ENCODE measurements at places on chromosomes 6 and 20. TPM values are rescaled to one million over a fixed set of nuclear protein-coding genes. Genes with fewer than 3 reads are reported as not detected.
A peak's percentile ranks its signal among the peaks of the same experiment; 100 is the strongest.

DNA sequence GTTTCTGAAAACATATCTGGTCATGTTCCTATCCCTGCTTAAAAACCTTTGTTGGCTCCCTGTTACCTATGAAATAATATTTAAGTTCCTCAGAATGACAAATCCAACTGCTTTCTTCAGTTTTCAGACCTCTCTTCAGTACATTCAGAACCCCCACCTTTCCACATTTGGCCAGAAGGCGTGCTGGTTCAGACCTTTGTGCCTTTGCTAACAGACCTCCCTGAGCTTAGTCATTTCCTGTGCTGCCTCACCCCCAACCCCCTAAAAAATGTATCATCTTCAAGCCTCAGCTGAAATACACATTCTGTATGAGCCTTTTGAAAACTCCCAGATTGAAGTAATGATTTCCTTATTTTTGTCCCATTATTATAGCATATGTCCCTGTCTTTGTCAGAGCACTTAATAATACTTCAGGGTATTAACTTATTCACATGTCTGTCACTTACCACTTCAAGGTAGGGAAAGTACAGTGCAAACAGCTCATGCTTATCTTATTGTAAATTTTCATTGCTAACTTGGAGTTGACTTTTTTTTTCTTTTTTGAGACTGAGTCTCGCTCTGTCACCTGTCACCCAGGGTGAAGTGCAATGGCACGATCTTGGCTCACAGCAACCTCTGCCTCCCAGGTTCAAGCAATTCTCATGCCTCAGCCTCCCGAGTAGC is 19.7 kb downstream of the FAM217A start:
- DNase-seq = peak; percentile 84

Gene KIAA0408
- 3.0 TPM for polyA plus RNA-seq

GRCh38 chr20:41373251-41373783 is 6.7 kb upstream of the EMILIN3 start:
- DNase-seq = no peak

Gene TNFRSF21
- 8.9 TPM for polyA plus RNA-seq

GRCh38 chr6:20483887-20484497 is 50.3 kb upstream of the CDKAL1 start:
- peak; percentile 29 for DNase-seq

Gene BMP7
- polyA plus RNA-seq = not detected

DNA sequence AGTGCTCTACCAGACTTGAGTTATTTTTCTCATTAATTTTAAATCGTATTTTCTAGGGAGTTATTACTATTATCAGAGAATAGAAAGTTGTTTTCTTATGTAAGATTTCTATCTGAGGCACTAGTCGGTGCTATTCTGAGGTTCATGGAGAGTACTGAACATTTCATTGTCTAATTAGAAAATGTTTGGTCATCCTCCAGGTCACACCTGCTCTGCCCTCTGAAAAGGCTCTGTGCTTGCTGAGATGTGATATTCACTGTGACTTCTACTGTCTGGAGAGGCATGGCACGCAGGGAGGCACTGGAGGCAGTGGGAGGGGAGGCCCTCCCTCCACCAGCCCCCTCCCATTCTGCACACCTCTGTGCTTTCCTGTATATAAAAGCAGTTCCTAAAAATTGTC is 3.0 kb downstream of the SYNDIG1 start:
- DNase-seq = no peak

DNA sequence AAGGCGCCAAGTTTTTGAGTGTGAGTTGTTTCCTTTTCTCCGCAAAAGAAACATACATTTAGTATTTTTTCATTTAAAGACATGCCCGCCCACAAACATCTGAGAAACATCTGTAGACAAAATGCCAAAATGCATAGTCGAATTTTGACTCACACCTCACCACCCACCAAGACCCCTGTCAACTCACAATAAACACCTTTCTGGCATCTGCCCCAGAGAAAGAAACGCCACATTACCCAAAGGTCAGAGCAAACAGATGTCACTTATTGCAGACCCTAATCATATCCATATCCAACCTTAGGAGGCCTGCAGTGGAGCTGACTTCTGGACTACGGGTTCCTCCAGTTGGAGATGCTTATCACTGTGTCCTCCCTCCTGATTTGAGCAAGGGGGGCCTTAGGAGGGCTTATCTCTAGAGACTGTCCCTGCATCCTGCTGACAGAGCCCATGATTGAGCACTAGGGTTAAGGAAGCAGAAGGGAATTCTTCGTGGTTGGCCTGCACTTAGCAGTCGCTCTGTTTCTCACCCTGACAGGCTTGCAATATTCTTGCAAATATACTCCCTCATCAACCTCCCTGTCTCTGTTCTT is 90.5 kb upstream of the TBX18 start:
- no peak for DNase-seq

Gene MYBL2
- polyA plus RNA-seq = 7.8 TPM

- no peak for DNase-seq
Observed at GRCh38 chr6:31776485-31776988, 591 bp downstream of the VWA7 start.

DNA sequence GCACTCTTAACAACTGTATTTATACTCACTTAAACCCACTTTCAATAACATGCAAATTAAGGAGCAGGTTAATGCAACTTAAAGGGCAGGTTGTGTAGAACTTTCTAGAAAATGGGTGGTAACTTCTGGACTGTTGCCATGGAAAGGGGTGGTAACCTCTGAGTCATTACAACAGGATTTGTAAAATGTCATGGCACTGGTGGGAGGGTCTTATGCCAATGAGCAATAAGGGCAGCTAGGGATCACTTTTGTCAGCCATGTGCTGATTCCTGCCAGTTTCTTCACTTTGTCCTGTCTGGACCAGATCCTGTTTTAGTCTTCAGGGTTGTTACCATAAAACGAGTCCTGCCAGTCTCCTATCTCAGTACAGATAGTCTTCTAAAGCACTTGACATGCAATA is 560.5 kb upstream of the PTCHD4 start:
- DNase-seq = peak; percentile 39

GRCh38 chr6:72363844-72364740 is 257.8 kb upstream of the KCNQ5 start:
- peak; percentile 90 for DNase-seq

Gene PRSS16
- polyA plus RNA-seq = 0.15 TPM

GRCh38 chr6:14472986-14473337 is 355.4 kb downstream of the CD83 start:
- peak; percentile 27 for DNase-seq

DNA sequence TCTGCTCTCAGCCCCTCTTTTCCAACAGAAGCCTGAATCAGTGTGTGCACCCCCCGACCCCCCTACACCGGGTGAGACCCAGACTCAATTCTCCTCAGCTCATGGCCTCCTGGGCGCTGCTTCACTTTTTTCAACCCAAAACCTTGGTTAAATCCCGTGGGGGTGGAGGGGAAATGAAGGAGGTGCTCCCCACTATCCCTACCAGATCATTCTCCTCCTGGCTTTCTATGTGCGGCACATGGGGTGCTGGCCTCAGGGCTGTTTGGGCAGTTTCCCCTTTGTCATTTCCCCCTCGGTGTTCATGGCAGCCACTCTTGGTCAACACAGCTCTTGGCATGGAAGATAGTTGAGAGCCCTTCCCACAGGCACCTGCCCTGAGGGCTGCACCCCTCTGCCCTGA is 4.6 kb downstream of the CST4 start:
- no peak for DNase-seq

- no peak for DNase-seq
Observed at GRCh38 chr6:64220801-64221200, 585.2 kb downstream of the PHF3 start.

Gene BEND6
- polyA plus RNA-seq = 9.7 TPM

Gene MANEA
- 16.8 TPM for polyA plus RNA-seq

Gene GRM1
- polyA plus RNA-seq = 0.03 TPM

Gene BPI
- polyA plus RNA-seq = not detected

Gene LST1
- polyA plus RNA-seq = not detected

Gene MAFB
- polyA plus RNA-seq = 0.40 TPM

DNA sequence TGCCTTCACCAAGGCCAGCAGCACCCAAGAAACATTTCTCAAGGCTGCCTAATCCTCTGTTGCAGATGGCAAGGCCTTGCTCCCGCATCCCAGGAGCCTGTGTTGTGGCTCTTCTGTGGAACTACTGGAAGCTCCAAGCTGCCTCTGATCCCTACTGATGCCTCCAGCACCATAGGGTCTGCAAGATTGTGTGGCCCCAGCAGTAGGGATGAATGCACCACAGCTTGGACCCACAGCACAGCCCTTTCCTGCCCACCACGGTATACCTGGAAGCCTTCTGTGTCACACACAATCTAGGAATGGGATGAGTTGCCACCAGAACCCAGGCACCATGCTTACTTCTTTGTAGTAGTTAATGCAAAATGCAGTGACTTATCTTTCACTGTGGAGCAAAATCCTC is 291.1 kb upstream of the FOXQ1 start:
- no peak for DNase-seq

DNA sequence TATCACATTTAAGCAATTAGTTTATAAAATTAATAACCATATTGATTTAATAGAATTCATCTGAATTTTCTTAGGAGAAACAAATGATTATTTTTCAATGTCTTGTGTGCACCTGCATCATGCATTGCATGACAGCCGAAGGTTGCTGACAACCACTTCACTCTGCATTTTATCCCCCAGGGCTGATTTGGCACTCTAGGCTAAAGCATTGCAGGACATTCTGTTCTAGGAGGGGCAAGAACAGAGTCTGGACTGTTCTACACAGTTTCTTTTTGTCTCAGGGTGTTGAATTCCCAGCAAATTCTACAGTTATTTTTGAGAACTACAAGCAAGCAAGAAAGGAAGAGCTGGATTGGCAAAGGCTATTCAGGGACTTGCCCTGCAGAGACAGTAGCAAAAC is 570.4 kb upstream of the EYS start:
- DNase-seq = no peak

DNA sequence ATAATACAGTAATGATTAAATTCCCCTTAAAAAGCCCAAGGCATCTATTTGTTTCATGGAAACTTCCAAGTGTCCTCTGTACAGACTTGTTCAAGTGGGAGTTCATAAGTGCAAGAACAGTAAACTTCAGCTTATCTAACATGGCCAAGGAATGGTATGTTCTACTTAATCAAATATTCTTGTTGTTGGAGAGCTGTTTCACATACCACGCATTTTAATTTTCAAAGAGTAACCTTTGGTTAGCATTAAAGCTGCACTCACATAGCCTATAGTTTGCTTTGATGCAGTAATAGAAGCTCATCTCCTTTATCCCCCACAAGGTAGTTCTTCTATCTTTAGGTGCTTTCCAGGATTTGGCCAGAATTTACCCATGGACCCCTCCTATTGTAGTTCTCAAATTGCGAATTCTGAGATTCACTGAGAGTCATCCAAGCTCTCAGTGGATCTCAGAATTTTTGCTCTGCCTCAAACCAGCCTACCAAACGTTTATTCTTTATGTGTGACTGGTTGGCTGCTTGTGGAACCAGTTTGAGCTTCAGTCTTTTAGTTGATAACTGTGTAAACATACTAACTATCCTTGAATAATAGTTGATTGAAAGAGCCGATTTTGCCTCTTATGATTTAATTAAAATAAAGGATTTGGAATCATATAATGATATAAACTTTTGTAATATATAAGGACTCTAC is 668.0 kb upstream of the FLRT3 start:
- no peak for DNase-seq

Gene PLA2G7
- not detected for polyA plus RNA-seq

- no peak for DNase-seq
Observed at GRCh38 chr6:13272131-13273046, 55.9 kb downstream of the TBC1D7 start.

- no peak for DNase-seq
Observed at GRCh38 chr20:33249456-33249855, 13.7 kb downstream of the BPIFA1 start.

GRCh38 chr6:156899532-156900135 is 122.5 kb downstream of the ARID1B start:
- no peak for DNase-seq

DNA sequence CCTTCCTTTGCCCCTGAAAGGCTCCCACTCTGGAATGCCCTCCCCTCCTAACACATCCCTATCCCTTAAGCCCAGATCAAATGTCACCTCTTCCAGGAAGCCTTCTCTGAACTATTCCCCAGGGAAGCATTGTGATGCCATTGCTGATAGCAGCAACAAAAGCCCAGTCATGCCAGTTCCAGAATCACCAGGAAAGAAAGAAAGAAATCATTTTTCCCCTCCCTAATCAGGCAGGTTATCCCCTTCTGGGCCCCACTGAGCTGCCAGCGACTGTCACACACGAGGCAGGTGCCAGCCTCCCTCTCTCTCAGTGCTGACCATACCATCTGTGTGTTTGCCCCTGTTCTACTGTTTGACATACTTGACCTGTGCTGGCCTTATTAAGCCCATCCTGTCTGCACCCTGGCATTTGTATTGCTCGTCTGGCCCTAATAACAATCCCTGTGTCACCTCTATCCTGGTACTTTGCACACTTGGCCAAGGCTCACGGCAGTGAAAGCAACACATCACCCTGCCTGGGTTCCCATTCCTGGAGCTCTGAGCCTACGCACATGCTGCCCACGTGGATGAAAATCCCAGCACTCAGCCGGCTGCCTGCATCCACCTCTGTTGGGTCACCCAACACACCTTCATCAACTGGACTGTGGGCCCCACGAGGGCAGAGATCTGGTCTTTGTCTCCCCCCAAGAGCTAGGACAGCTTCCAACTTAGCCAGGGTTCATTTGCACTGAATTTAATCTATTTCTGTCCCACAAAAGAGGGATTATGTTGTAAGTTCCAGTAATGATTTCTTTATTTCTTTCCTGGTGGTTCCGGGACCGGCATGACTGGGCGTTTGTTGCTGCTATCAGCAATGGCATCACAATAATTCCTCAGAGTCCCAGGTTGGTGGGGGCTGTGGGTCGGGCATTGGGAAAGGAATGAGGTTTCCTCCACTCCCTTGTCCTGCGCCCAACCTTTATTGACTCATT is 5.3 kb upstream of the BPIFB1 start:
- no peak for DNase-seq

GRCh38 chr20:9400171-9401025 is 114.0 kb upstream of the LAMP5 start:
- no peak for DNase-seq

Gene RPP40
- 8.3 TPM for polyA plus RNA-seq

DNA sequence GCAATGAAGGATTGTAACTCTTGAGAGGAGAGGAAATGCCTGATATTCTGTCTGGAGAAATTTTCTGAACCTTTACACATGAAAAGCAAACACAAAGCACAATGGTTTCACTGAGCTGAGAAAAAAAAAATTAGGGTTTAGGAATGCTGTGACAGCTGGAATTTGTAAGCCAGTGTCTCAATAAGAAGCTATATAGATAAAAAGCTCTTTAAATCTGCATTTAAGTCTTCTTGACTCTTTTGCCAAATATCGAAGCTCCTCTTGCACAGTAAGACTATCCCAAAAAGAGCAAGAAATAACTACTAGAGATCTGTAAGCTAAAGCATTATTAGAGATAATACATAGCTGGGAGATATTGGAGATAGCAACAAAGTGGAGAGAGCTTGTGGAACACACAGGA is 1334.0 kb upstream of the CITED2 start:
- no peak for DNase-seq

Gene GATA5
- polyA plus RNA-seq = 0.08 TPM

Data from fibroblast of lung (primary cell).